ENCODE measurements at places on chromosomes 4 and X.

DNA sequence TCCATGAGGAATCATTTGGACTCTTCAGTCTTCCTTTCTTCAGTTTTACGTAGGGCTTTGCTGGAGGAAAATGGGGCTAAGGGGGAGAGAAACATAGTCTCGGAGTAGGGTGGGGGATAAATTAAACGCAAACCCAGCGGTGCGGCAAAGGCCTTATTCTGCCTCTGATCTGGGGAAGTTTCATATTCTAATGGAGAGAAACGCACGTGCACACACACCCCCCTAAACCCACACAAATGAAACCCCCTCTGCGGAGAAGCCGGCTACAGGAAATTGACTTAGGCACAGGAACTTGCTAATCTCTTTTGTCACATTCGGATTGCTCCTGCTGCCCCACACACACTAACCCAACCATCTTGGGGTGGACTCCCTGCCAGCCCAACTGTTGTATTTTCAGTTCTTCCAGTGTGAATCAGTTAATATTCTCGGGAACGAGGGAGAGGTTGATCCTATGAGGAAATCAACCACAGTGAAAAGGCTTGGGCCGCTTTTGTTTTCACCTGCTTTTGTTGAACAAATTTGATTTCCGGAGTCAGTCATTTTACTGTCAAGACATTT lies at the start of gene RHOH:
Gene RHOH (plus strand): TSS at position 308 of the 558 bp plus-strand sequence. CDS start 46,356 bp downstream, outside the sequence.
- DNase-seq: peak; percentile 56

DNA sequence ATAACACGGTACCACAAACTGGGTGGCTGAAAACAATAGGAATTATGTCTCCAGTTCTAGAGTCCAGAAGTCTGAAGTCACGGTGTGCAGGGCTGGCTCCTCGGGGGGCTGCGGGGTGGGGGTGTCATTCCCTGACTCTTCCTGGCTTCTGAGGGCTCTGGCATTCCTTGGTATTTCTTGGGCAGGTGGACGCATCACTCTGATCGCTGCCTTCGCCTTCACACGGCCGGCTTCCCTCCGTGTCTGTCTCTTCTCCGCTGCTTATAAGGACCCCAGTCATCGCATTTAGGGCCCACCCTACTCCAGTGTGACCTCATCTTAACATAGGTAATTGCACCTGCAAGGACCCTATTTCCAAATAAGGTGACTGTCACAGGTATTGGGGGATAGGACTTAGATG lies 134.6 kb downstream of the CPZ start:
- no peak for DNase-seq

DNA sequence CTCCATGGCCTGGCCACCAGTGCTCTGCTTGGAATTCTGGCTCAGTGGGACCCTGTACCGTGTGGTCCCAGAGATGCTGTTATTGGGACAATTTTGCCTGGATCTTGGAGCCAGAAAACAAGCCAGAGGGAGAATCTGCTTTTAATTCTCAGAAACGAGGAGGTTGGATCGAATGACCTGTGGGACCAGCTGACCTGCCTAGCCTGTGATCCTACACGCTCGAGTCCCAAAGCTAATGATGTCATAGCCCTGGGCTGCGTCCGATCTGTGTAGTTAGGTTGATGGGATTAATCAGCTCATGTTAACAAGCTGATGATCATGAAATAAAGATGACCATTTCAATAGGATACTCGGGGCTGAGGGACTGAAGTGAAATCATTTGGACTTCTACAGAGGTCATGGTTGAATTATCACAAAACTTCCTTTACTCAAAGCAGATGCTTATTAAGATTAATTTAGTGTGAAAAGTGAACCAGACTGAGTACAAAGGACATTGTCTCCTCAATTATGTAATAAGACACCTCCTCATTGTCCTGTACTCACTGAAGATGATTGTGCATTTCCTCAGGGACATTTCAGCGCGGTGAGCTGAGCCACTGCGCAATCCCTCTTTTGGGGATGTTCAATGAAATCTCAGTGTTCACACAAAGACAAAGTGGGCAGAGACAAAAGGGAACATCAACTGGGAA lies 51.9 kb upstream of the STX18 start:
- DNase-seq: no peak

GRCh38 chrX:2463973-2464676 lies 36.7 kb downstream of the DHRSX start:
- no peak for DNase-seq

DNA sequence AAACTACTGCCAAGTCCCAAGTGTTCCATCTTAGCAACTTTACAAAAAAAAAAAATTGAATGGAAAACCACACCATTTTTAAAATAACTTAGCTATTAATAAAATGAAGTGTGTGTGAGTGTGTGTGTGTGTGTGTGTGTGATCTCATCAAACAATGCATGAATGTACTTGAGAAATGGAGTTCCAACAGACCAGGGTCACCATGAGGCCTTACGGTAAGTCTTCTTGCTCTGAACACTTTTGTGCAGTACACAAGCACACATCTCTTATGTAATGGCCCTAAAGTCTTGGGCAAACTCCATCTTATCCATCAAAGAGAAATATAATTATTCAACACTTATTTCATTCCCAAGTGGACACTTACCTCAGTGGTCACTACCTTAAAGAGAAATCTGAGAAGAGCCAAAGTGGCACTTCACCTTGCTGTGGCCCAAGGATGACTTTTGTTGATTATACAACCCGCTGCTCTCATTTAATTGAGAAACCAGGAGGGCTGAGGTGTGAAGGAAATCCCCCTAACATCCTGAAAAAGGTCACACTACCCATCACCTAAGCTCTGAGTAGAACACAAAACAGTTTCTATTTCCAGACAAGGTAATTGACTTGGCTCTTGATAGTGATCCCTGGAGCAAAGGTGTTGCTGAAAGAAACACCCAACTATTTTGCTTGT lies 96.5 kb upstream of the PRDX4 start:
- DNase-seq: no peak
